ENCODE measurements at places on chromosomes 4 and X.
A peak's percentile ranks its signal among the peaks of the same experiment; 100 is the strongest.

- no peak for DNase-seq
These were observed 117.5 kb downstream of the RAPGEF2 start for GRCh38 chr4:159220353-159220752.

- no peak for DNase-seq
These were observed 912.1 kb upstream of the GRIA3 start for GRCh38 chrX:122272011-122272410.

GRCh38 chr4:39044956-39045826 is 13.0 kb upstream of the TMEM156 start:
- DNase-seq: peak; percentile 76

DNA sequence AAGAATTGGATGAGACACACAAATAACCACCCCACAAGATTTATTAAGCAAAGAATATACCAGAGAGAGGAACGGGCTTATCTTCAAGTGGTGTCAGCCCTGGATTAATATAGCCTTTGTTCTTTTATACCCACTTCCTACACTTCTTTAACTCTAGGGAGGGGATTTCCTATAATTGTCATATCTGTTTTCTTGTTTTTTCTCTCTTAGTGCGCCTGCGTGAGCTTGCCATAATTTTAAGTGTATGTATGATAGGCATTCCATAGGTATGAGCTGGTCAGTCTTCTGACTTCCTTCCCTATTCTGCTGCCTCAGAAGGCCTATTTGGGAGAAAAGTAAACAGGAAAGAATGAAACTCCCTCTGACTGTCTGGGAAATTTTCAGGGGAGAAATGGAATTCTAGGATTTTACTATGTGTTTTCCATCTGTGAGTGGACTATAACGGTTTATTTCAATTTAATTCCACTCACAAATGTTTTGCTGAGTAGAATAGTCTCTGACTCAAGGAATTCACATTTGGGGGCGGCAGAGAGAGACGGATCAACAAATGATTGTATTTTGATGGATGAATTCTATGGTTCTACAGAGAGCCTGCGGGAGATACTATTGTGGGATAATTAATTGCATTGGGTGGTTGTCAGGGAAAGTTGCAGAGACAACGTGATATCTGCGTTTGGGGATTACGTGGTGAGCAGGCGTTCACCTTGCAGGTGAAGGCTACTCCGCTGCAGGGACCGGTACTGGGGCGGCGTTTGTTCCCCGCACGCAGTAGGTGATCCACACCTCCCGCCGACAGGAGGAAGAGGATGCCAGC is 626 bp upstream of the CEP135 start:
- no peak for DNase-seq

- no peak for DNase-seq
These were observed 96.4 kb downstream of the CHIC2 start for GRCh38 chr4:53967986-53968385.

DNA sequence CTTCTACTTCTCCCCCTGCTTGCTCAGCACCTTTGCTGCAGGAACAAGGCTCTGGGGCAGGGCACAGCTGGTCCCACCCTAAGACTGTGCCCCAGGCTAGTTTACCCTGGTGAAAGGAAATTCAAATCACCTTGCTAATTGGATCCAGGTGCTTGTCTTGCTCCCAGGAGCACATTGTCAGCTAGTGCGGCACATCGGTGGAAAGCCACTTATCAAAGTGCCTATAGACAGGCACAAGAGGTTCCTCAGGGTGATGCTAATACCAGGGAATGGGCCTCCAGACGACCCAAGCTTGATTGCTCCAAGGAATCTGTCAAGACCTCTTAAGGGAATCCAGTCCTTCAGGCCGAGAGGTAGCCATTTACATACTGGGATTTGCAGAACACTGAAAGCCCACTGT is 64.5 kb upstream of the PRPS1 start:
- no peak for DNase-seq

GRCh38 chr4:156638925-156639605 is 332.5 kb downstream of the PDGFC start:
- peak; percentile 57 for DNase-seq

DNA sequence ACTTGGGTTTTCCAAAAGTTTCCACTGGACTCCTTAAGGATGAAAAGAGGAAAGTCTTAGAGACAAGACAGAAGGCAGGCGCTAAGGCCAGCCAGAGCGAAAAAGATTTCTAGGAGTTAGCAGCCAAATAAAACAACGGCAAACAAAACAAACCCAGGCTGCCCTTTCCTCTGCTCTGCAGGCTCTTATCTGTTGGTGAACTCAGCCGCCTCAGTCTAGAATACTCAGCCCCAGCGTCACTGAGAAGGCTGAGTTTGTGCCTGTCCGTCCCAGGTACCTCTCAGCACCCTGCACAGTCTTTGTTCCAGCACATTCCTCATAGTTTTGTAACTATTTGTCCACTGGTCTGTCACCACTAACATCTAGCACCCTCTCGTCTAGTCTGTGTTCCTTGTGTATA is 75.6 kb upstream of the FAM9C start:
- DNase-seq: no peak

GRCh38 chr4:113555868-113556267 is 205.7 kb downstream of the CAMK2D start:
- DNase-seq: no peak

- no peak for DNase-seq
These were observed 3.9 kb downstream of the SPCS3 start for GRCh38 chr4:176323511-176324160.

- peak; percentile 91 for DNase-seq
These were observed 1.1 kb upstream of the TLR3 start for GRCh38 chr4:186067757-186068385.

DNA sequence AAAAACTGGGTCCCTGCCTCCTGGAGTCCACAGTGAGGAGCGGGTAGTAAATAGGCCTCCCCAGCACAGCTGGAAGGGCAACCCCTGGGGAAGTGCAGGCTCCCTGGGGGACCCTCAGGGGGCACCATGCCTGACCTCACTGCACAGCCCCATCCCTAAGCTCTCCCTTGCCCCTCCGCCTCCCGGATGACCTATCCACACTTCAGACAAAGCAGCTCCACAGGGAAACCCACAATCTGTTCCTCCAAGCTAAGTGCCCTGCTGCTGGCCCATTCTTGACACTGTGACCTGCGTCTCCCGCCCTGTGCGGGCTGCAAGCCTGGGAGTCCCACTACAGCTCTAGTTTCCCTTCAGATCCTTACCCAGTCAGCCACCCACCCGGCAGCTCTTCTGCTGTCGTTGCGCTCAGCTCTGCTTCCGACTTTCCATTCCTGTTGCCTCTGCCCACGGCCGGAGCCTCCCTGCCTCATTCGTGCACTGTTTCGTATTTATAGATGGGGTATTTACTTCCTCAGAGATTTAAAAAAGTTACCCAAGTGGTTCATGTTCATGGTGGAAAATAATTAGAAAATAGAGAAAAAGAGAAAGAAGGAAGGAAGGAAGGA is 47.0 kb upstream of the STOX2 start:
- DNase-seq: no peak

GRCh38 chr4:2834001-2834921 is 9.4 kb upstream of the ADD1 start:
- no peak for DNase-seq

DNA sequence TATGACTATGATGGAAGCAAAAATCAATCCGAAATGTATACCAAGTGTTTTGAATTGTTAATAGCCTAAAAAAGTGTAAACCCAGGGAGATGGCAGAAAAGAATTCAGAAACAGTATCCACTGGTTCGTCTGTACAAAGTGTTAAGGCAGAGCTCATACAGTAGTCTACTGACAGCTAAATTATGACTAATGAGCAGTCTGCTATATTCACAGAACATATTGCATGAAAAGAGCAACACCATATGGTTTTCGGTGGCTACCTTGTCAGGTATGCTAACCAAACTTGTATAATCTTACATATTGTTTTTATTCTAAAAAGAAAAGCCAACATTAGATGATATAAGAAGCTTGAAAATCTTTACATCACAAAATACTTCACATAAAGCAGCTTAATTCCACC is 18.5 kb downstream of the EPHA5 start:
- no peak for DNase-seq

- DNase-seq: no peak
These were observed 373.8 kb downstream of the OPHN1 start for GRCh38 chrX:68059469-68059868.

- no peak for DNase-seq
These were observed 83.6 kb upstream of the CAMK2D start for GRCh38 chr4:113845138-113845537.

DNA sequence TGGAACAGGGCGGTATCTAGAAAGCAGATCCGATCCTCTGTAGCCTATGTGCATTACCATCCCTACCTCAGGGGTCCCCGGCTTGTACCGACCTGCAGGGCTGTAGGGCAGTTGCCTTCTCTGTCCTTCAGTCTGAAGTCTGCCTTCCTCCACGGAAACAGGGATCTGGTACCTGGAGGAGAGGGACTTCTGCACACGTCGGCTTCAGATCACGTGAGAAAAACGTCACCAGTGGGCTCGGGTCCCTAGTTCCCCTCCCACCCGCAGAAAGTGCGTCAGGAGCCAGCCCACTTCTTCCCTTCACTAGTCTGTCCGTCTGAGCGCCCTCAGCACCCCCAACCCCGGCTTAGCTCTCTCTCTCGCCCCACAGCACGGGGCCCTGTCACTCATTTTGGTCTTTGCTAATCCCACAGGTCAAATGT is at the start of gene TCEAL5:
Gene TCEAL5, minus strand, starts transcription at position 170 of the 422 bp plus-strand sequence. CDS start 2,187 bp downstream, outside the sequence.
- no peak for DNase-seq

DNA sequence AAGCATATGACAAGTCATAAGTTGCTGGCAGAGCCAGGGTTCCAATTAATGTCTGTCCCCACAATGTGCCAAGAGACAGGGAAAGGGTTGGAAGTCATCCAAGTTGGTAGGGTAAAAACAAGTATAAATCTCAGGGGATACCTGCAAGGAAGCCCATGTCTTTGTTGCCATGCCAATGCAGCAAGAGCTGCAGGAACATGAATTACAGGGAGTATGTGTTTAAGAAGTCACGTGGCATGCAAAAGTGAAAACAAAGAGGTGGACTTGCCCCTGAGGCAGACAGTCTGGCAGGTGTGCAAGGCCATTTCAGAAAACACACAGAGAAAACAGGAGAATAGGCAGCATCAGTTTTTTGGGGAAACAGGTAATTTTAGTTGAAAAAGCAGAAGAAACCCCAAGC is 29.4 kb downstream of the C4orf51 start:
- DNase-seq: peak; percentile 50

DNA sequence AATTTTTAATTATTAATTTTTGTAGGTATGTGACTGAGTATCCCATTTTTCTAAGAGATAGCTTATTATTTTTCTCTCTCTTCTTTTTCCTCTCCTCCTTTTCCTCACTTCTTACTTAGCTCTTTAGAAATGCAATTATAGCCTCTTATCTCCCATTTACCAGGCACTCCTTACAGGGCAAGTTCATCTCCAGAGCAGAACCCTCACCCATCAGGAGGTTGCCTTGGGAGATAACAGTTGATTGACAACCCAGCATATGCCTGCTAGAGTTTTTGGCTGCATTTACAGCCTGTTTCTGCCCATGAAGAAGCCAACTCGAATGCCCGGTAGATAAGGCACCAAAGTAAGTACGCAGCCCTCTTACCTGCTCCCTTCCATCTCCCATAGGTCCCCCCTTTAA is 572.9 kb upstream of the ZFP42 start:
- no peak for DNase-seq

DNA sequence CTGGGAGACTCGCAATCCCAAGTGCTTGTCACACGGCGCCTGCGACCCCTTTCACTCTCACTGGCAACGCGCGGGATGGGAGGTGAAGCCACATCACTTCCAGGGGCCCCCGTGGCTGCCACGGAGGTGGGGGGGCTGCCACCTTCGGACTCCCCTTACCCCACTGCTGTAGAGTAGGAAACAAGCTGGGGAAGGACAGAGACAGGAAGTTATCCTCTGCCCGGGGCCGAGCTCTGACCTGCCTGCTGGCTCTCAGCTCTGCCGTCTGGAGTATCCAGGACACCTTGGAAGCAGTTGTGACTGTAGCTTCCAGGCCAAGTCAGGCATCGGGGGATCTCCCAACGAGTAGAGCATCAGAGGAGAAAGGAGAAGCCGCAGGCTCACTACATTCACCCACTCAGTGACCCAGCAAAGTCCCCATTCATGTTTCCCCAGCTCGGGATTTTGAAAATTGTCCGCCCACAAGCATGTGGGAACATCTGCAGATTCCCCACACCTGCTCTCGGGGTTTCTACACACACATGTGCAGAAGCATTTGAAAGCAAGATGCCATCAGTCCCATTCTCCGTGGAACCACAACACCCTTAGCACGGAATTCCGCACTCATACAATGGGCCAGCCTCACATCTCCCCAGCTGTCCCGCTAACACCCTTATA is 10.8 kb downstream of the PDZD4 start:
- DNase-seq: peak; percentile 46

DNA sequence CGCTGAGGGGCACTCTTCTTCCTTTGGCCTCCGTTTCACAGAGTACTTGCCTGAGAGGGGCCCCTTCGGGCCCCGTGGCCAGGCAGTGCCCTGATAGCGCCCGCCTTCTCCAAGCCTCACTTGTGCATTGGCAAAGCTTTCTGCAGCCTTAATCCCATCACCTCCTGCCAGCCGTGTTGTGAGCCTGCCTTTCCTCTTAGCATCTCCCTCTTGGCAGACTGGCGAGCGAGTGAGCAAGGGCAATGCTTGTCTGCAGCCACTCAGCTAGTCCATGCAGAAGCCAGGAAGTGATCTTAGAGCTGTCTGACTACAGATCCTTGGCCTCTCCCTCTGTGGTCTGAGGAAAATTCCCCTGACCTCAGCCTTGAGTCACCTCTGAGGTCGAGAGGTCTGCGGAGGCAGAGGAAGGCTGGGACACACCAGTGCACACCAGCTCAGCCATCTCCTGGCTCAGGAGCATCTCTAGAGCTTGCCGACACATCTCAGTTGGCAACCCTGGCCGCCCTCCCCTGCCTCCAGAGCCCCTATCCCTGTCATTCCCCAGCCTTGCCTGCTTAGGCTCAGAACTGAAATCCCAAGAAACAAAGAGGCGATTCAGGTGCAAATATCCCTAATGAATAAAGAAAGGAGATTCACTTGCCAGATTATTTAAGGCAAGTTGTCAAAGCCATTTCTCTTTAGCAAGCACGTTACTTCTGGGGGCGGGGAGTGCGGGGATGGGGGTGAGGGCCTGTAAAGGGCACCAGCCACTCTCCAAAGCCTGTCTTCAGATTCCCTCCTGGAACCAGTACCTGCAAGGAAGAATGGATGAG is 143.5 kb upstream of the MAMLD1 start:
- DNase-seq: no peak

- DNase-seq: peak; percentile 26
These were observed 434 bp upstream of the TMEM255A start for GRCh38 chrX:120311727-120312063.

GRCh38 chr4:120078216-120078615 is 11.6 kb upstream of the MAD2L1 start:
- DNase-seq: no peak

GRCh38 chr4:116515959-116516358 is 569.4 kb downstream of the TRAM1L1 start:
- DNase-seq: peak; percentile 41

GRCh38 chrX:148416142-148416541 is 84.3 kb upstream of the AFF2 start:
- no peak for DNase-seq

GRCh38 chr4:8255698-8256441 is 13.7 kb upstream of the HTRA3 start:
- DNase-seq: no peak

DNA sequence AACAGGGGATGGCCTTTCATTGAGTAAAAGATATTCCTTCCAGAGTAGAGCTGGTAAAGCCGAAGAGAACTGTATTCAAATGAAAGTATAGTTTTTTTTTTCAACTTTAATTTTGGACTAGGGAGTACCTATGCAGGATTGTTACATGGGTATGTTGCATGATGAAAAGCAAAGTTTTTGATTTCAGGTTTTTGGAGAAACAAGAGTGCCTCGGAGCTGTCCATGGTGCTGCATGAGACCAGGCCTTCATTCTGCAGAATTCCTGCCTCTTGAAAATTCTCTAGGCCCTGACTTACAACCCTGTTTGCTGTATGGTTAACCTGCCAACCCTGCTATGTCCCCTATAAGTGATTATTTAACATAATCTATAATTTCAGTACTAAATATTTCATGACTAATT is 1065.7 kb upstream of the FTHL17 start:
- DNase-seq: peak; percentile 3
